GM12892 (cell line): ENCODE measurements at places on chromosomes 12 and 14.

- no peak for DNase-seq
Measured at GRCh38 chr12:76010732-76011458, 20.7 kb downstream of the PHLDA1 start.

GRCh38 chr14:94914191-94914590, 144.3 kb upstream of the GSC start:
- DNase-seq: no peak

- DNase-seq: peak; percentile 23
Measured at GRCh38 chr12:68290126-68290525, 36.7 kb upstream of the IL22 start.

DNA sequence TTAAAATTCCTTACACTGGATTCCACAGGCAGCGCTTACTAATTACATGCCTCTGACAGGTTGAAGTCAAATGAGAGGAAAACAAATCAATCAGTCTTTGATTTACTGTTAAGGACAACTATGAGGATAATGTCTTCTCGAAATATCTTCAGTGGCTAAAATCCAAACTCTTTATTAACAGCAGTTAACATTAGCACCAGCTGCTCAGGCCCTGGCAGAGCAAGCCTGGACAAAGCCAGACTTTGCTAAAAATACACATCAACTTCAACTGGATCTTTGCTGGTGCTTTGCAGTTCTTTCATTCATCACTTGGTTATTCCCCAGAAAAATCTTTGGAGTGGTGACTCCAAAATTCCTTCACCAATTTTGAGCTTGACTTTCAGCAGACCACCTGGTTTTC, 98.7 kb downstream of the HECTD4 start:
- DNase-seq: no peak

DNA sequence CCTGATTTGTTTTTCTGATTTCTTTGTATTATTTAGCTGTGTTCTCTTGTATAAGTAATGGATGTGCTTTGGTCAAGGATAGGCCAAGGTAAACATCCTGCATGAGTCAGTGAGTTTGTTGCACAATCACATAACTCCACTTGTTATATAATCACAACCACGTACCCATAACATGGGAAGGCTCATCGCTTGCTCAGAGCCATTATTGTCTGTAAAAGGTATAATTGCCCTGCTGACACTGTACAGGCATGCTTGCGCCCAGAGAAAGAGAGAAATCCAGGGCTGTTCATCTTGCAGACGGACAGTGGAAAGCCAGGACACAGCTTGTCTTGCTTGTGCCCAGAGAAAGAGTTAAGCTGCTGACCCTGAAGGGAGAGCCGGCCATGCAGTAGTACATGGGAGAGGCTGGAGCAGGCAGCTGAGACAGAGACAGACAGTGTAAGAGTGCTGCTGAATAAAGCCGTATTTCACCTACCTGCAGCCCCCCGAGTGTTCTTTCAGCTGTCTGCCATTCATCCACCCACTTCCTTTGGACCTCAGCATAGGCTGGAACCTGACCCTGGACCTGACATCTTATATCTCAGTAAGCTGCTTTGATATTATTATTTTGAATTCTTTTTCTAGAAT, 174.7 kb upstream of the DAAM1 start:
- no peak for DNase-seq
